ENCODE measurements at places on chromosomes 16 and 17. TPM values are rescaled to one million over a fixed set of nuclear protein-coding genes. Genes with fewer than 3 reads are reported as not detected.

The KRTAP4-2 gene
- total RNA-seq, result not detected

The SLC16A13 gene
- 1.5 TPM for total RNA-seq

The SSTR5 gene
- 0.50 TPM for total RNA-seq

The MPO gene
- total RNA-seq, result under 0.01 TPM

The TBC1D16 gene
- total RNA-seq, result 54.9 TPM

The ANKS4B gene
- not detected for total RNA-seq

The NAA38 gene
- 171 TPM for total RNA-seq

The FADS6 gene
- total RNA-seq, result not detected

The TMC7 gene
- 6.6 TPM for total RNA-seq

The EZH1 gene
- 9.6 TPM for total RNA-seq

The KLHL10 gene
- total RNA-seq, result under 0.01 TPM

The ADAM11 gene
- 0.13 TPM for total RNA-seq

The DOC2A gene
- total RNA-seq, result 0.63 TPM

The CFAP97D1 gene
- not detected for total RNA-seq

The TMEM92 gene
- total RNA-seq, result under 0.01 TPM

The MMP28 gene
- total RNA-seq, result 11.0 TPM

The TTYH2 gene
- 0.82 TPM for total RNA-seq
